ENCODE measurements at places on chromosomes 3 and 15.

DNA sequence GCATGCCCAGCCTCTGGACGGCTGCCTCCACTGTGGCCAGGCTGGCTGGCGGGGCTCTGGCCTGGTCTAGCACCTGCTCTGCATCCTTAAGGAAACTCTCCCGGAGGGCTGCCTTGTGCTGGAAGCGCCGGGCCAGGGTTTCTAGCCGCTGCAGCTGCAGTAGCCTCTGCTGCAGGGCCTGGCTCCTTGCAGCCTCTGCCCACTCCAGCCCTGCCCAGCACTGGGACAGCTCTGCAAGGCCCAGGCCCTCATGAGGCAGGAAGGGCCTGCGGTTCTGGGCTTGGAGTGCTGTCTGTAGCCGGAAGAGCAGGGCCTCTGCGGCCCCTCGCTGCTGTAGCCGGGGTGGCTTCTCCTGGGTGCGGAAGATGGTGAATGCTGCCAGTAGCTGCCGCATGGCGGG lies 8.0 kb downstream of the SPTBN5 start:
- no peak for DNase-seq

DNA sequence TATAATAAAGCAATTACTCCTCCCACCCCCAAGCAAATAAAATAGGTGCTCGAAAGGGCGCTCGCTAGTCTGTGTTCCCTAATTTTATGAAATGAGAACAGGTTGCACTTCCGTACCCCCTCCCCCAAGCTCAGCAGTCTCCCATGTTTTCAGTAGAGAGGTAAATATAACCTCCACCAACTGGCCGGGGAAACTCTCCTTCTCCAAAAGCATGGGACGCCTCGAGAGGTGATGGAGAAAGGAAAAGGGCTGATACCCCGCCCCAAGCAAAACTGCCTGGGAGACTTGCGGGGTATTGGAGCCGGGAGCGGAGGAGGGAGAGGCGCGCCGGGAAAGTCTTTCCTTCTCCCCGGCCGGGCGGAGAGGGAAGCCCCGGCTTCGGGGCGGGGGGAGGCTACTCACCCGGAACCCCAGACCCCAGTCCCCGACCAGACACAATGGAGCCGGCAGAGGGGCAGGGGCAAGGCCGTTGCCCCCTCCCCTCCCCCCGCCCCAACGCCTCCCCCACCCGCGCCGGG lies 605 bp downstream of the DCUN1D1 start:
- no peak for DNase-seq

DNA sequence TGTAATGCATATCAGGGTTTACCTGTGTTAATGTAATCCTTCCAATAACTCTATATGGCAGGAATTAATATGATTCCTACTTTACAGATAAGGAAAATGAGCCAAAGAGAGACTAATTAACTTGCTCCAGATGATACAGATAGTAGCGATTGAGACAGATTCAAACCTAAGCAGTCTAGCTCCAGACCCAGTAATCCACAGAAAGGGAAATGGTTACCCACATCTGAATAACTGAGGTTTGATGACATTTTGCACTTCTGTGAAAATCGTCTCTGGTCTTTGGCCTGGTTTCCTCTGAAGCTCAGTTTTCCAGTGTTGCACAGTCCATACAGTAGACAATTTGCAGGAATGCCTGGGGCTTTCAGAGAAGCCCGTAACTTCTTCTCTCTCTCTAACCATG lies 177.1 kb upstream of the UMPS start:
- DNase-seq = no peak

DNA sequence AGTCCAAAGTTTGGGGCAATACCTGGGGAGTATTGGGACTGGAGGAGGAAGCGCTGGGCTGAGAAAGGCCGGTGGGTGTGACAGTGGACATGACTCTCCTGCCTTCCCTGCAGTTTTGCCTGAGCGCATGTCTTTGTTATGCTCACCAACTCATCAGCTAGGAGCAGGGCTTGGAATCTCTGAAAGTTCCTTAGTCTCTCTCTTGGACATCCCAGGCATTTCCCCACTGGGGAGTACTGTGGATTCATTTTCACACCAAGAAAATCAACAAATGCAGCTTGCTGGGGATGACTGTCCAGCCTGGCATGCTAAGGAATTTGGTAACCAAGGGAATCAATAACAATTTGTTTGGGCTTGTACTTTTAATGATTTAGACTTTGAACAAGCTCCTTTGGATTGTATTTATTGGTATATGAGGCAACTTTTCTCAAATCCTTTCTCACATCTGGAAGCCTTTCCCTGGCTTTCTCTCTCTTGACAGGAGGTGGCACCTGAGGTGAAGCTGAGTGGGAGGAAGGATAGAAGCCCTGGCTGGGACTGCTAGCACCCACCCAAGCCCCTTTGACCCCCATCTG lies 48.5 kb upstream of the CHST2 start:
- no peak for DNase-seq

DNA sequence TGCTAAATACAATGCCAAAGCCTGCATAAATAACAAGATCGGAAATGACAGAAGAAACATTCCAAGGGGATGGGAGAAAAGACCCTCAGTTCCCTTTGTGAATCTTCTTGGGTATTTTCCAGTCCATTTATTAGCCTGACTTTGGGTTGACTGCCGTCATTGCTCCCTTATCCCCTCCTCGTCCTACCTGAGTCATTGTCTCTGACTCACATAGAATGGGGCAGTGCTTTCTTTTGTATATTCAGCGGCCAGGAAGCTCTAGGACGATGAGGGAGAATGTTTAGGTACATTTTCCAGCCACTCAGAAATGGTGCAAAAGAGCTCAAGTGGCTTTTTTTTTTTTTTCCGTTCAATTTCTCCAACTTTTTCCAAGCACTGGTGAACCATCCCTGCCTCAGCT lies 71.6 kb downstream of the KAT2B start:
- DNase-seq = no peak

GRCh38 chr3:53665608-53666425 lies 171.4 kb downstream of the CACNA1D start:
- no peak for DNase-seq

DNA sequence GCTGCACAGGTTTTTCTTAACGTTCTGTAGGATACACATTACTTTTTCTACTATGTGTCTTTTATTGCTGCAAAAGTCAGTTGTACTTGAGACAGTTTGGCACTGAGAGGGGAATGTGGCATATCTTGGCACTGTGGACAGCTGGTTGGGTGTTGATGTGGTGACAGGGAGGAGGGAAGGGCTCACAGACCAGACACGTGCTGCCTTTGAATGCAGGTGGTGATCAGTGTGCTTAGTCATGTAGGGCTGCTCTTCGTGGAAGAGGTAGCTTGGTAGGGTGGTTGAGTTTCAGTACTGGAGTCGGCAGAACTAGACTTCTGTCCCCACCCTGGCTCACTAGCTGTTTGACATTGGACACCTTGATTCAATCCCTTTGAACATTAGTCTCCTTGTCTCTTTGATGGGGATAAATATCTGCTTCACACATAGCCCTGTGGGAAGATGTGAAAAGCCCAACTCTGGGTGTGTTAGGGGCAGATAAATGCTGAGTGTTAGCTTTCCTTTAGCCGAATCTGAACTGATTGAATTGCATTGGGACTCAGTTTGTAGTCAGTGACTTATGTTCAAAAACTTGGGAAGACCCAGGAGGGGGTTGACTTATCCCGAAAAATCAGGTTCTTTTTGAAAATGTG lies 108.4 kb downstream of the PTPRG start:
- no peak for DNase-seq

GRCh38 chr3:135310317-135310716 lies 515.3 kb downstream of the EPHB1 start:
- no peak for DNase-seq

GRCh38 chr3:9179826-9180763 lies 69.4 kb downstream of the SRGAP3 start:
- no peak for DNase-seq

GRCh38 chr3:184486614-184487013 lies 75.0 kb upstream of the EPHB3 start:
- no peak for DNase-seq

GRCh38 chr3:72448858-72449257 lies 399.4 kb downstream of the SHQ1 start:
- DNase-seq = no peak

GRCh38 chr15:28950916-28951315 lies 65.1 kb downstream of the APBA2 start:
- no peak for DNase-seq

DNA sequence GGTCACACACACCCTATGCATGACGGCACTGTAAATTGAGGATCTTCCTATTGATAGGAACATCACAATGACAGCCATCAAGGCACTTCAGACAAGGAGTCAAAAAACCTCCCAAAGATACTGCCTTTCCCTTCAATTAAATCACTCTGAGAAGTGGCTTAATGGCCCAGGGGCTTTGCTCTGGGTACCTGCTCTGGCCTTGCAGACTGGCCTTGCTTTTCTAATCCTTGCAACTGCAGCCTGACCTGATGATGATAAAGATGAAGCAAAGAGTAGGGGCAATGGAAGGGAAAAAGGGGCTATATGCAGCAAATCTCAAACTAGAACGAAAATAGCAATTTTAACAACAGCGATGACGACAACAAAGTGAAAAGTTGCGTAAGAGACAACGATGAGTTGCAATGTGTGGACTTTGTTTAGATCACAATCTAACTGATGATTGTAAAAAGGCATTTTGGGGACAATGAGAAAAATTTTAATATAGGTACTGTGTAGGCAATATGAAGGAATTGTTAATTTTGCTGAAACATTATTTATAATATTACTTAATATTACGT lies 14.6 kb downstream of the ADAMTS9 start:
- no peak for DNase-seq

- no peak for DNase-seq
These were observed 760.1 kb upstream of the CFAP20DC start for GRCh38 chr3:59809710-59810444.

GRCh38 chr15:33032053-33032452 lies 162.5 kb downstream of the FMN1 start:
- DNase-seq = no peak

- no peak for DNase-seq
These were observed 10.2 kb upstream of the PLXND1 start for GRCh38 chr3:129616713-129617112.

- DNase-seq = no peak
These were observed 1296.3 kb upstream of the CADM2 start for GRCh38 chr3:83662381-83662960.

DNA sequence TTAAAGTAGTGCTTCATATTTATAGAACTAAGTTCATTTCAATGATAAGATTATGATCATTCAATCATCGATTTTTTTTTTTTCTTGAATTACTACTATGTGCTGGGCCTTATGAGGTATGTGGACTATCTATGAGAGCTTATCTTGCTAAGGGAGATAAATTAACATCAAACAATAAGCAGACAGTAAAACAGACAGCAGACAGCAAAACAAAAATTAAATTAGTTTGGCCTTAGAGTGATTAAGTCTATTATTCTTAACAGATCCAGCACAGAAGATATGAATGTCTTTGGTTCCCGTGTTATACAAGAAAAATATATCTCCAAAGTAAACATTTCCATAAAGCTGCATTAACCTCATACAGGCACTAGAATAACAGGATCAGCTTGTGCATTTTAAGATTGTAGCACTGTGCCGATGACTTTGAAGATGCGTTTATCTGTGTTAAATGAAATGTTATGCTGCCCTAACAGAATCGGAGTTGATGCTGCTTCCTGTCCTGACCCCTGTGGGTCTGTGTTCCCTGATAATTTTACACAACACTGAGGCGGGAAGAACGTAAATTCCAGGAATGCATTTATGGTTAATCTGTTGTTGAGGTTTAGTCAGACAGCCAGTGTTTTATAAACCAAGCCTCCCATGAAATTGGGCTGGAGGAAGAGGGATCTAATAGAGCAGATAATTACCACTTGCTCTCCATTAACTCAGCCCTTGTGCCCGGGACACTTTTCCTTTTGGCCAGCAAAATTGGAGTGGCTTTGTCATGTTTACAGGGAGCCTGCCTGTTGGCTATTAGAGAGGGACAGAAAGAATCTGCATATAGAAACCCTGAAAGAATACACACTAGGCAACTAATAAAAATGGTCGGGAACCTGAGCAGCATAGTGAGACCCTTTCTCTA lies 80.8 kb downstream of the GHSR start:
- DNase-seq = no peak

GRCh38 chr15:67130673-67131601 lies 65.5 kb downstream of the SMAD3 start:
- DNase-seq = no peak

DNA sequence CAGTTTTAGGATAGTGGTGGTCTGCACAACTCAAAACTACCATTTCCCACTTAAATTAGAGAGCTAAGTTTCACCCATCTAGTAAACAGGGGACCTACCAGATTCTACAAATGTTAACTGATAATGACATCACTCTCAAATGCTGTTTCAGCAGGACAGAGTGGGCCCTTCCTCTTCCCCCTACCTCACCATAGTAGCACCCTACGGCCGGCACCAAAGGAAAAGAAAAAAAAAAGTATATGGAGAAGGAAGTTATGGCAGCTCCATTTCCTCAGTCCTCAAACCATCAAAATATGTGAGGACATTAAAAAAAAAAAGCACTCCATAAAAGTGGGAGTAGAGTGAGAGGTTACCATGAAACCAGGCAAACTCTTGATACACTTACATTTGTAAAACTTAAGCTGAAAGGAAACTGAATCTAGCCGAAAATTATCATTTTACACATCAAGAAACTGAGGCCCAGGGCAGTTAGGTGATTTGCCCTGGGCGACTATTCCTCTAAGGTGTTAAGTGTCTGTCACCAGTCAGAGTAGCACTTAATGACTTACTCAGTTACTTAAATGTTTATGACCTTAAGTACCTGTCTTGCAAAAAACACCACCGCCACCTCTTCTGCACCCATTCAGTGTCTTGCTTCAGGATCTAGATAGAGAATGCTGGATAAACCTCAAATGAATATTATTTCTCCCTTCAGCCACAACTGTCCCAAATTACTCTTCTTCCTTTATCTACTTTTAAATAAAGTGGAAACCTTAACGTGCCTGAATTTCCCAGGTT lies 2.7 kb downstream of the MSL2 start:
- DNase-seq = no peak

DNA sequence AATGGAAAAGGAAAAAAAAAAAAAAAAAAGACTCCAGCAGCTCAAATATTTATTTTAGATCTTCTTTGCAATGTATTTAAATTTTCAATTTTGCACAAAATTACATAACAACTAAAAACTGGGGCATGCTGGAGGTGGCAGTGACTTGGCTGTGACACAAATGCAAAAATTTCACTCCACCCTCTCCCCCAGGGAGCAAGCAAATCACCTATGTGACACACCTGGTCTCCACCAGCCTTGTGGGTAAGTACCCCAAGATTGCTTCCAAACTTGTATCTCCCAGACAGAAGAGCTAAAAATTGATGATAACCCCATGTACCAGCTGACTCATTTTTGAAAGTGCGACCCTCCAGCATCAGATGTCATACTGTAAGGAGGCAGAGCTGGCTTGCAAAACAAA lies 32.0 kb downstream of the UBE3A start:
- no peak for DNase-seq

DNA sequence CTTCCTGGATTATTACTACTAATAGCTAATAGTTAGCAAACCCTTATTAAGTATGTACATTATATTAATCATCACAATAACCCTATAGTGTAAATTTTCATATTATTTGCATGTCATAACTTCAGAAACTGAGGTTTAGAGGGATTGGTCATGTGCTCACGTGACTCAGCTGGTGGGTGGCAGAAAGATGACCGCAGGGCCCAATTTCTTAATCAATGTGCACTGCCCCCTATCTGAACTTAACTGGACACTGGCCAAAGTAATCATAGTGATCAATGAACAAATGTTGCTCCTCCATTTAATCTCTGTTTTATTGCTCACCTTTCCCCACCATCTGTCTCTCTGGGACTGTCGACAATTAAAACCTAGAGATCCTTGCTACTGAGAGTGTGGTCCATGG lies 52.2 kb downstream of the PLD1 start:
- DNase-seq = no peak

GRCh38 chr3:123120573-123120972 lies 53.7 kb downstream of the PDIA5 start:
- no peak for DNase-seq
